ENCODE measurements at places on chromosomes 1 and 21. TPM values are rescaled to one million over a fixed set of nuclear protein-coding genes. Genes with fewer than 3 reads are reported as not detected.

The AMPD1 gene
- not detected for total RNA-seq

The EPHA2 gene
- total RNA-seq = not detected

The GJA8 gene
- not detected for total RNA-seq

The MAP3K7CL gene
- total RNA-seq = 7.7 TPM

The GPR161 gene
- 0.65 TPM for total RNA-seq

The LCE2C gene
- total RNA-seq = not detected

DNA sequence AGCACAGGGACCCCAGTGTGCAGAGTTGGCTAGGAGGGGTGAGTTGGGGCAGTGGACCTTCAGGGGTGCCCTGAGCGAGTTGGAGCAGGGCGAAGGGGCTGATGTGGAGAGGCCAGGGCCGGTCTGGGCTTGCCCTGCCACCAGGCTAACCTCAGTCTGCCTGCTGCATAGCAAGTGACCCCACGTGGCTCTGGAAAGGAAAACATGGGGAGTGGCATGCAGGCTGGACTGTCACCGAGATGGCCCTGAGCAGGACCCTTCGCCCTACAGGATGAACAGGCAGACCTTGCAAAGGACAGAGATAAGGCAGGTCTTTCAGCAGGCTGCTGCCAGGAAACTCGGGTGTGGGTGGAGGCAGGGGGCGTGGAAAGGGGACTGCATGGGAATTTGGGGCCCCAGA, 51.5 kb downstream of the FOXO6 start:
- DNase-seq = no peak
- H3K27ac ChIP-seq = no peak overlapping the region
- H3K27me3 ChIP-seq = peaks cover 20% of the 10 kb centered on the region
- H3K4me1 ChIP-seq = no peaks in the 10 kb centered on the region
- H3K4me3 ChIP-seq = no peak overlapping the region

DNA sequence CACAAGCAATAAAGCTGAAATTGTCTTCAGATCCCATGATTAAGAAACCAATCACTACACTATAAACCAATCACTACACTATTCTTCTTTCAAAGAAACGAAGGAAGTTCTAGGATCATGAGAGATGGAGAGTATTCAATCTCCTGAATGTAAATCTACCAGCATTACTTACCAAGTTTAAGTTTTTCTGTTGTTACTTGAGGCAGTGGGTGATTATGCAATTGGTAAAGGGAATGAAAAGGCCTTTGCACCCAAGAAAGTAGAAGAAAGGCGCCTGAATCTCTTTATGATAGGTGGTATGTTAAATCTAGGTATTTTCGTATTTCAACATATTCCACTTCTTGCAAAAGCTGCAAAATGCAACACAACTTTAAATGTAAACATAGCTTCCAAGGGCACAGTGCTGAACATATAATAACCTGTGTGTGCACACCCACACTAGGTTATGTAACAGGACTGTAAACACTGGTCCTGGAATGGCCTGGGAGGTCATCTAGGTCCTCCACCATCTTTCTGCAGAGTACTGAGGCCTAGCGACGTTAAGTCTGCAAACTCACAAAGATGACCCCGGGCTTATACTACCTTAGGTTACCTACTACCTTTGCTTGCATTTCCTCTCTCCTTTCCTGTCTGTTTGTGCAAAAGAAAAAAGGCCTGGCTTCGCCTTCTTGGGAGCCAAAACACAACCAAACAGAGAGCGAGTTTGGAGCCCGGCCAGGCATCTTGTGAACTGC, 1.1 kb upstream of the UAP1 start:
- no peak for DNase-seq
- H3K27ac ChIP-seq = peak overlapping the region; percentile 89
- peaks cover 2% of the 10 kb centered on the region for H3K36me3 ChIP-seq
- peaks cover 29% of the 10 kb centered on the region for H3K4me1 ChIP-seq

DNA sequence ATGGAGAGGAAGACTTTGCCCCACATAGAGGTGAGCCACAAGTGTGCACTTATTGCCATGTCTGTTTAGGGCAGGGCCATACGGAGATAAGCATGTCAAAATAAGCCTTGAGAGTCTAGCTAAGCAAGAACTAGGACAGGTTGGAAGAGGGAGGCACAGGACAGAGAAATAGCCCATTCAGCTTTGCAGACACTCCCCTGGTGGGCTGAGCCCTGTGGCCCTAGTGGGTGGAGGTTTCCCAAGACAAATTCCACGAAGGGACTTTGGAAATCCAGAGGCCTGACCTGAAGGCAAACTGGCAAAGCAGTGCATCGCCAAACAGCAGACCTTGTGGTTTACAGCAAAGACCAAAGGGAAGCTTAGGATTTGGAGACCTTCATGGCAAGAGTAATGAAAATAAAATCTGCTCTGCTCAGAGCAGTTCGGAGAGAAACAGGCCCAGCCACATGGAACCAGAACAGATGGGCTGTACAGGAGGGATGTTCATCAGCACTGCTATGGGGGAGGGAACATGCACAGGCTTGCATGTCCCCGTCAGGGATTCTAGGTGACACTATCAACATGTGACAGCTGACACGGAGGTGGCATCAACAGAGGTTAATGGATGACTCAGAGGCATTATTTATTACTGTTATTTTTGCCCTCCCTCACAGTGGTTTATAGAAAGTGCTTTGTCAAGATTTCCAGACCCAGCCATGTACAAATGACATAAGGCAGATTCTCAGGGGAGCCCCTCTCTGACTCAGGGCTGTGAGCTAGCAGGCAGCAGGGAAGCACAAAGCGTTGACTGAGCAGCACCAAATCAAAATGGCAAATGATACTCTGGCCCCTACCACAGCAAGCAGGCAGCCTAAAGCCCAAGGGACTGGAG, 90.1 kb upstream of the IRF2BP2 start:
- no peak for DNase-seq
- no peak overlapping the region for H3K4me3 ChIP-seq
- H3K36me3 ChIP-seq = no peaks in the 10 kb centered on the region
- peaks cover 10% of the 10 kb centered on the region for H3K4me1 ChIP-seq

- DNase-seq = no peak
- H3K4me3 ChIP-seq = peak overlapping the region; percentile 96
- H3K4me1 ChIP-seq = peaks cover 36% of the 10 kb centered on the region
- H3K36me3 ChIP-seq = peaks cover 34% of the 10 kb centered on the region
- H3K27me3 ChIP-seq = no peaks in the 10 kb centered on the region
- peak overlapping the region; percentile 96 for H3K27ac ChIP-seq
Observed at GRCh38 chr1:31063631-31064030, 1.9 kb downstream of the PUM1 start.

DNA sequence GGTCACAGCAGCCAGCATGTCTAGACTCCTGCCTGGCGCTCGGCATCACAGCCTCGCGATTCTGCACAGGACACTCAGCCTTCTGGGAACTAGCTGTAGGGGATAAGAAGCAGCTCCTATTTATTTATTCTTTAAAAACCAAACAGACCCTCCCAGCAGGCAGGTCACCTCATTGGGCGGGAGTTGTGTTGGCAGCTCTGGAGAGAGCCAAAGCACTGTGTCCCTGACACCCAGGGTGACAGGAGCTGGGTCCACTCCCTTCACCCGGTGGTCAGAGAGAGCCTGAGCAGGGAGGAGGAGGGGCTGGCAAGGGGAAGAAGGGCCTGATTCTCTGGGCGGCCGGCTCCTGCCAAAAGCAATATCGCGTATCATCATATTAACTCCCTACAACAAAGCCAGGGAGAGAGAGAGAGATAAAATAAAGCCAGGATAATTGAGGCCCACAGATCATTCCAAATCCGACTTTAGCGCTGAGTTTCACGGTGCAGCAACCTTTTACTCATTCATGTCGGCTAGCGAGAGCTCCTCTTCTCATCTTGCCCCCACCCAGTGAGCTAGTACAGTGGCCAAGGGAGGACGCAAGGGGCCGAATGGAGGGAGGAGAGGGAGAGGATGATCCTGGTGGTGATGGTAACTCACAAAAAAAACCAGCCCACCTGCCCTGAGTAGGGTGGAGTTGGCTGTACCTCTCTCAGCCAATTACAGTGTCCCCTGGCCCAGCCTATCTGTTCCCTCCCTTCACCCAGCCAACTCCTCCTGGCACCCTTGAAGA, 79.8 kb upstream of the IFFO2 start:
- DNase-seq = no peak
- H3K27me3 ChIP-seq = peaks cover 16% of the 10 kb centered on the region
- H3K4me3 ChIP-seq = no peak overlapping the region
- H3K36me3 ChIP-seq = no peaks in the 10 kb centered on the region
- H3K4me1 ChIP-seq = no peaks in the 10 kb centered on the region
- no peak overlapping the region for H3K27ac ChIP-seq

- H3K36me3 ChIP-seq = no peaks in the 10 kb centered on the region
- DNase-seq = no peak
- no peak overlapping the region for H3K4me3 ChIP-seq
- no peaks in the 10 kb centered on the region for H3K4me1 ChIP-seq
- peaks cover 10% of the 10 kb centered on the region for H3K27me3 ChIP-seq
Observed at GRCh38 chr1:47930210-47930840, 66.9 kb downstream of the TRABD2B start.

DNA sequence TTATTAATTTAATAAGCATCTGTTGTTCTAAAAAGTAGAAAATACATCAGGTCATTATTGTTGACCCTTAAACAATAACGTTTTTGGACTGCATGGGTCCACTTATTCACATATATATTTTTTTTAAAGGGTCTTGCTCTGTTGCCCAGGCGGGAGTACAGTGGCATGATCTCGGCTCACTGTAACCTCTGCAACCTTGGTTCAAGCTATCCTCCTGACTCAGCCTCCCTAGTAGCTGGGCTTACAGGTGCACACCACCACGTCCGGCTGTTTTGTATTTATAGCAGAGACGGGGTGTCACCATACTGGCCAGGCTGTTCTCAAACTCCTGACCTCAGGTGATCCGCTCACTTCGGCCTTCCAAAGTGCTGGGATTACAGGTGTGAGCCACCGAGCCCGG, 53.0 kb downstream of the DAP3 start:
- peaks cover 2% of the 10 kb centered on the region for H3K4me1 ChIP-seq
- no peak overlapping the region for H3K4me3 ChIP-seq
- DNase-seq = no peak
- H3K27me3 ChIP-seq = no peaks in the 10 kb centered on the region
- H3K36me3 ChIP-seq = peaks cover 9% of the 10 kb centered on the region

All from activated CD4-positive, alpha-beta memory T cell treated with anti-CD3 and anti-CD28 coated beads, Interleukin-2, amount 10 ng/mL, durations not matched to agents 7 days and 5 days (primary cell).